ENCODE measurements at places on chromosomes 1 and 21. TPM values are rescaled to one million over a fixed set of nuclear protein-coding genes. Genes with fewer than 3 reads are reported as not detected.

- DNase-seq: no peak
Observed at GRCh38 chr21:25895565-25896205, 160.9 kb downstream of the GABPA start.

DNA sequence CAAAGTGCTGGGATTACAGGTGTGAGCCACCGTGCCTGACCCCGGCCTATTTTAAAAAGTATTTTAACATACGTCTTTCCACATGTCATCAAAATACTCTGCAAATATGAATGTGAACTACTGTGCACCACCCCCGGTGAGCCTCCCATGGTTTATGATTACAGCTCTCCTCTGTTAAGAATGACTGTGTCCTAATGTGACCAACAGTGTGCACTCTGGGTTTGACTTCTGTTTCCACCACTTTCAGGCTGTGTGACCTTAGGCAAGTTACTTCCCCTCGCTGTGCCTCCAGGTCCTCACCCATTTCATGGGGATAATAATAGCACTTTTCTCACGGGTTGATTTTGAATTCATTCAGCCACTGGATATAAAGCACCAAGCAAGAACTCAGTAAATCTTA lies 14.7 kb downstream of the AMPD2 start:
- DNase-seq: no peak

DNA sequence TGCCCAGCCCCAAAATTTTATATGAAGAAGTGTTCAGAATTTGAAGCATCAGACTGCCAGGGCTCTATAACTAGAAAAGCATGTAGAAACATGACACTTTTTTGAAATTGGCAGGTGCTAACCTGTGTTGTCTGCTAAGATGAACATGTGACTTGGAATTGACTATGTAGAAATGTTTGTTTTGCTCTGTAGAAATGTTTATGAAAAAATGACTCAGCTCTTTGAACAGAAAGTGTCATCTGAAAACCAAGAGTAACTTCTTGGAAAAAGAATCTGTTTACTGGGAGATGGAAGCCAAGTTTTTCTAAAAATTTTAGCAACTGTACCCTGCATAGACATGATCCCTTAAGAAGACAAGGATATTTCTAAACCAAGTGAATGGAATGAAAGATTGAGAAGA lies 59.2 kb downstream of the LHX9 start:
- DNase-seq: no peak

DNA sequence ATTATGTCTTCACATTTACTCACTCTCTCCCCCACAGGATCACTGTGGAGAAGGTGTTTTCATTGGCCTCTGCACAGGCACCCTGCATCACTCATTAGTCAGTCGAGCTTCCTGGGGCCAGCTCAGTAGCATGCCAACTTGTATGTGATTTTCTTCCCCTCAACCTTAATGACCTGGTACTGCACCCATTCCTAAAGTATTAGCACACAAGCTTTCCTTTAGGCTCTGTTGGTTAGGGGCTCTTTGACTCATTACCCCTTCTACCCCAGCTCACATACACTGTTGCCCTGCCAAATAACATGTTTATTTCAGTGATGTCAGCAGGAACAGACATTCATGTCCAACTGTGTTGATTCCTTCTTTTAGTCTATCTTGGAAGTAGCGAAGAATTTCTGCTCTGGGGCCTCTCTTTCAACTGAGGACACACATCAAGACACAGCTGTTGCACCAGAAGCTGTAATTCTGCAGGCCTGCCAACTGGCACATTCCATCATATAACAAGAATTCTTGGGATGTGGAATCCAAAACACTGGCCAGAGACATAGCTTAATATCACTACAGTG lies 603.5 kb upstream of the ADAMTS5 start:
- peak; percentile 42 for DNase-seq

DNA sequence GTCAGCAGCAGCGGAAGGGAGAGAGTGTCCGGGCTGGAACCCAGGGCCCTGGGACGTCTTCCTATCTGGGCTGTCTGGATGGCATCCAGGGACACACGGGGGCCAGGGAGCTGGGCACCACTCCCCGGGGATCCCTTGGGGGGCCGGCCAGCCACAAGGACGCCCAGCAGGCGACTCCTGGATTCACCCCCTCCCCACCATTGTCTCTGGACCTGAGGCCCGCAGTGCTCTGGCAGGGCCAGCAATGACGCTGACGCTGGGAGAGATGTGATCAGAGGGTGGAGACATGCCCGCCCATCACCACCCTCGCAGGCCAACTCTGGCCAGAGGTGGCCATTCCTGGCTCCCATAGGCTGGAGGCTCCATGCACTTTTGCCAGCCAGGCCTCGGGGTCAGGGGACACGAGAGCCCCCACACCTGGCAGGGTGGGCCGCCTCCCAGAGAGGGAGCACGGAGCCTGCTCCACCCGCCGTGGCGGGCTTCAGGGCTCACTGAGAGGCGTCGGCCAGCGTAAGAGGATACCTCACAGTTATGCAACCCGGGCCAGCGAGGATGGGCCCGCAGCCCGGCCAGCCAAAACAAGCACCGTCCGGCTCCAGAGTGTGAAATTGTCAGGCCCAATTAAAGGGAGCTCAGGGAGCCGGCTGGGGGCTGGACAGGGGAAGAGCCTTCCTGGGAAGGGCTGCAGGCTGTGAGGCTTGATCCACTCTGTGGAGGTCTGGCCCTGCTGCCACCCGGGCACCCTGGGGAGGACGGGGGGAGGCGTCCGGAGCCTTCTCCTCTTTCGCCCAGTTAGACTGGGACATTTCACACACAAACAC lies 10.3 kb downstream of the ACTRT2 start:
- DNase-seq: no peak

DNA sequence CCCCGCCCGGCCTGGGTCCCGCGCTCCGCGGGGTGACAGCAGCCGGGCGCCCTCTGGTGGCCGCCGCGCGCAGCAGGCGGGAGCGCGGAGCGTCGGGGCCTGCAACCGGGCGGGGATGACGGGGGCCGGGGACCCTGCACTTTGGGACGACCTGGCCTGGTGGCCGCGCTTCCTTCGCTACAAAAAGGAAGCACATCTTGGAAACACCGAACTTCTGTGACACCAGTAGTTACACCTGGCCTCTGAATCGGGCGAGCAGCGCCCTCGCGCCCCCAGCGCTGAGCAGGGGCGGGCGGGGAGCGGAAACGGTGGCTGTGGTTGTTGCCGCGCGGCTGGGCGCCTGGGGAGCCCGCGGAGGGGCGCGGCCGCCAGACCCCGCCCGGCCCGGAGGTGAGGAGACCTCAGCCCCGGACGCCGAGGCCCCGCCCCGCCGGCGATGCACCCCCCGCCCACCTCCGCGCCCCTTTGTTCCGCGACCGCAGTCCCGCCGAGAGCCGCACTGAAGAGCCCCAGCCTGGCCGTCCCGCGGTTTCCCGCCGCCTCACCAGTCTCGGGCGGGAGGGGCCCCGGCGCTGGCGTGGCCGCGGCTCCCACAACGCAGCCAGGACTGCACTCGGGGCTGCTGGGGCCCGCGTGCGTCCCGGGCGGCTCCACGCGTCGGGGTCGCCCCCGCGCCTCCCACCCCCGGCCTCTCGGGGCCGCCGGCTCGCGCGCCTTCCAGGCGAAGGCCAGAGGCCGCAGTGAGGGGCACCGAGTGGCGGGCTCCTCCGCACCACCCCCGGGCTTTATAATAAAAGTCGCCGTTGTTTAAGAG lies 59.3 kb downstream of the H3-3A start:
- peak; percentile 48 for DNase-seq

The SMIM11 gene
- not detected for total RNA-seq

The PRCC gene
- 31.8 TPM for total RNA-seq

Measured in uterus (tissue), 4 donors.